ENCODE measurements at places on chromosomes 6 and 20. TPM values are rescaled to one million over a fixed set of nuclear protein-coding genes. Genes with fewer than 3 reads are reported as not detected.

DNA sequence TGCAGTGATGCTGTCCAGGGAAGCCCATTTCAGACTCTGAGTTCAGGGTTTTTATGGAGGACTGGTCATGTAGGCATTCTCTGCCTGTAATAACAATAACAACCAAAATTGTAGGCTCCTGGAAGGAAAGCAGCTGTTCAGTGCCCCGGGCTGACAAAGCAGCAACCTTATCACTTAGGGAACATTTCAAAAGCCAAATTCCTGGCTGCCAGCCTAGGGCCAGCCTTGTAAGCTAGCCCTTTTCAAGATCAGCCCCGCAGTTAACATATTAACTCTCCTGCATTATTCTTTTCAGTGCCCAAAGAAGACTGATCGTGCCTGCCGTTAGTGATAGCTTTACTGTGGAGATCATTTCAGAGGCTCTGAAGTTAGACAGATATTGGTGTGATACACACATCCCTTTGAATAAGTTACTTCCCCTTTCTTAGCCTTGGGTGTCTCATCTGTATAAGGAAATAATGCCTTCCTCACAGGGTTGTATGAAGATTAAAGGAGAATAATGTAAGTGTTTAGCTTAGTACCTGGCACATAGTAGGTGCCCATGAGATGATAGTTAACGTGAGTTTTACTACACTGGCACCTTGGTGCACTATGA is 44.1 kb downstream of the CTNNBL1 start:
- no peaks in the 10 kb centered on the region for H3K27me3 ChIP-seq
- peaks cover 6% of the 10 kb centered on the region for H3K36me3 ChIP-seq
- no peak overlapping the region for H3K27ac ChIP-seq
- no peak for DNase-seq
- H3K4me3 ChIP-seq, result no peak overlapping the region

- no peak for DNase-seq
- peak overlapping the region; percentile 82 for H3K27ac ChIP-seq
- peaks cover 2% of the 10 kb centered on the region for H3K27me3 ChIP-seq
- H3K4me3 ChIP-seq, result peak overlapping the region; percentile 92
- H3K4me1 ChIP-seq, result peaks cover 22% of the 10 kb centered on the region
- H3K36me3 ChIP-seq, result peaks cover 8% of the 10 kb centered on the region
Measured at GRCh38 chr6:83860359-83860755, 868 bp downstream of the CYB5R4 start.

- no peak for DNase-seq
- no peak overlapping the region for H3K27ac ChIP-seq
- H3K4me3 ChIP-seq, result no peak overlapping the region
- H3K4me1 ChIP-seq, result no peaks in the 10 kb centered on the region
Measured at GRCh38 chr6:167568407-167569024, 243.6 kb downstream of the TTLL2 start.

DNA sequence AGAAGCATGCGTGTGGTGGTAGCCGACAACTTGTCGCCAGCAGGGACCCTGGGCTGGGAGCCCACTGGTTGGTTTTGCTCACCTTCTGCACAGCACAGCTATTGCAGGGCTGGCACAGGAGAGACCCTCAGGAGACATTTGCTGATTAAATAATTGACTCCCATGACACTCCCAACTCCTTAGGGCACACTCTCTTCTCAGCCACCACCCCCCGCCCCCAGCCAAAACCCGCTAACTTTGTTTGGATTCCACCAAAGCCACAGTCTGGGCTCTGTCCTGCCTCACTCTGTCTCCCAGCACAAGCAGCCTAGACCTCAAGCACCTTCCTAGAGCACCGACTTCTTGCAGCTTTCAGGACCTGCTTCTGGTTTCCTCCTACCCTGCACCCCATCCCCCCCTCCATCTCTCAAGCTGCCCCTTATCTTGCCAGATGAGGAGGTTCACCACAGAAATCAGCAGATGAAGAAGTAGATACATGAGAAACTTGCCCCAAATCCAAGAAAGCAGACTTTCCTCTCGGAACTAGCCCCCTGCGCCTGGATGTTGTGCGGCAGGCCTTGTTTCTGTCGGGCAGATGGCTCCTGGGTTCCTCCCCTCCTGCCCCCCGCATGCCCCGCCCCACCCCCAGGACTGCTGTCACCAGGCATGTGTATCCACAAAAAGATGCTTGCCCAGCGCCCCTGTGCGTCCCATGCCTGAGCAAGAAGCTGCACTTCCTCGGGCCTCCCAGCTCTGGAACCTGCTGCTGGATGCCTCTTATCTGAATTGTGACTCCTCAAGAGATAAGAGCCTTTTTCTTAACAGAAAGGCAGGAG is 35.0 kb upstream of the CD93 start:
- no peaks in the 10 kb centered on the region for H3K36me3 ChIP-seq
- H3K27ac ChIP-seq, result no peak overlapping the region
- H3K4me1 ChIP-seq, result no peaks in the 10 kb centered on the region
- no peak overlapping the region for H3K4me3 ChIP-seq

DNA sequence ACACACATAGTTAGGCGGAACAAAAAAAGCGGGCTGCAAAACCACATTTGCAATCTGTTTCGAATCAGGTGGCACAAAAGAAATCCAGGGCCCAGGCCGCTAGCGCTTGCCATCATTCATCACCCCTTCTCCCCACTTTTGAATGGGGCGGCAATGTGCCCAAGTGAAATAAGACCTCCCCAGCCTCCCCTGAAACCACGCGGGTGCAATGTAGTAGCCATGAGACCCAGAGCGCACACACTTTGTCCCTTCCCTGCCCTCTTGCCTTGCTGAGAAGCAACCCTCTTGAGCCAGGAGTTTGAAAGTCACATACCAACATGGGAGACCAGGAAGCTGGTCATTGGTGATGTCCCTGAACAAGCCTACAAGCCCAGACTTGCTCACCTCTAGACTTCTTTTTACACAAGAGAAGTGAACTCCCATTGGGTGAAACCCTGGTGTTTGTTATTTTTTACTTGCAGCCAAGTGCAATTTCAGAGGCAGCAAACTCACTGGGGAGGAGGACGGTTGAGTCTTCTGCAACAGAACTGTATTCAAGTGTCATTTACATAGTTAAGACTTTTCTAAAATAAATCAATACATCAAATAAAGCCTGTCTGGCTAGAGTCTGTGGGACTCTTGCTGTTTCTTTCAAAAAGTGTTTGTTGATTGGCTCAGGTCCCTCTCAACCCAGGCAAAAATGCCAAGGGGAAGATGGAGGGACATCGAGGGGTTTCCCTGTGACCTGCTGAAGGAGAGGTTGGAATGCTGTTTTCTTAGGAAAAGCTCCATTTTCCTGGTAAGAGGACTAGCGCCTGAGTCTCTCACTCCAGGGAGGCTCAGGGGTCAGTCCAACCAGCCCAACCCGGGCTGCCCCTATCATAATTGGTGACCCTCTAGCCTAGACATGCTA is 138.1 kb upstream of the PTPN1 start:
- H3K27me3 ChIP-seq, result no peaks in the 10 kb centered on the region
- DNase-seq, result no peak
- H3K36me3 ChIP-seq, result no peaks in the 10 kb centered on the region
- no peak overlapping the region for H3K27ac ChIP-seq
- peaks cover 33% of the 10 kb centered on the region for H3K4me1 ChIP-seq

PNLDC1 gene
- not detected for total RNA-seq

DNA sequence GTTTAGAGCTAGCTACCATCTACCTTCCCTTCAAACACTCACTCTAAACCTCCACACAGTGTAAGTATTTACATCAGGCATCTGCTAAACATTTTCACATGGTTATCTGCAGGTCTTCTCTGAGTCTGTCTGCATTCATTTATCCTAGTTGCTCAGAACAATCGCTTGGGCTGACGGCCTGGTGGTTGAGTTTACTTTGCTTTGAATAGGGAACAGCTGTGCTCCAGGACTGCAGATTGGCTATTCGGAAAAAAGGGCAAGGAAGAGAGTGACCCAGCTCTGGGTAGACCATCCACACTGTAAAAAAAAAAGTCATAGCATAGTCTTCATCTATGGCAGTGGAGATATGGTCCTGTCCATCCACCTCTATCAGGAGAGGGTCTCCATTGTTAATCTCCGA is 115.3 kb upstream of the ESR1 start:
- no peak overlapping the region for H3K27ac ChIP-seq
- no peaks in the 10 kb centered on the region for H3K4me1 ChIP-seq
- DNase-seq, result no peak
- H3K4me3 ChIP-seq, result no peak overlapping the region
- no peaks in the 10 kb centered on the region for H3K27me3 ChIP-seq

ACTL10 gene
- not detected for total RNA-seq

DNA sequence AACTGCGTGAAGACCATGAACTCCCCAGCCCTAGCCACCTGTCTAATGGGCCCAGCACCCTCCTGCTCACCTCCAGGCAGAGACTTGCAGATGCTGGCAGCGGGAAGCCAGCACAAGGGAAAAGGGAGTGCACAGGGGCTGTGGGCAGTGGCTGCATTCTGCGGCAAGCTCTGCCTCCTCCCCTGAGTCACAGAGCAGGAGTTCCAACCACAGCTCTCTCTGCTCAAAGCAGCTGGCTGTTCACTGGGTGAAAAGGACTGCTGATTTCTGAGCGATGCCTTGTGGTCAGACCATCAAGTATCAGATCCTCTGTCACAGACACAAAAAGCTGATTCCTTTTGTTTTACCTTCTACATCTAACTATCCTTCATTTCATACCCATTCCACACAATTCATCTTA is 10.5 kb downstream of the NKX2-2 start:
- peaks cover 19% of the 10 kb centered on the region for H3K4me1 ChIP-seq
- H3K4me3 ChIP-seq, result no peak overlapping the region

ZNF311 gene
- total RNA-seq, result not detected

Measured in transverse colon (tissue), 4 donors.